ENCODE measurements at places on chromosomes 2 and 18. TPM values are rescaled to one million over a fixed set of nuclear protein-coding genes. Genes with fewer than 3 reads are reported as not detected.
A peak's percentile ranks its signal among the peaks of the same experiment; 100 is the strongest.

Gene MBP
- total RNA-seq: 0.21 TPM

Gene OBSL1
- 45.3 TPM for total RNA-seq

DNA sequence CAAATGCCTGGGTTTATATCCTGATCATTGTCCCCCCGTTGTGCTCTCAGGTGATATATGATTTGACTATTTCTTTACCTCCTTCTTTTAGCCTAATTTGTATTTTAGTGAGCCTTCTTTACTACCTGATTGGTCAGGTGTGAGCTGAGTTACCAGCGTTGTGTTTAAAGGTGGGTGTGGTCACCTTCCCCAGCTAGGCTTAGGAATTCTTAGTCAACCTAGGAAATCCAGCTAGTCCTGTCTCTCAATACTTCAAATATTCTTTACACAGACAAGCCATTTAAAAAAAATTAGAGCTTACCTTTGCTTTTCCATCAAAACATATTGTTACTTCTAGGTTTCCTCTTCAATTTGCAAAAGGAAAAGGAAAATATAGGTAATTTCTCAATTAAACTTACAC, 30.2 kb downstream of the KYNU start:
- DNase-seq: no peak

Gene POTEI
- total RNA-seq: 0.40 TPM

Gene CRYGC
- not detected for total RNA-seq

GRCh38 chr2:233707940-233708644, 4.6 kb upstream of the UGT1A5 start:
- DNase-seq: peak; percentile 46

Gene NHEJ1
- 22.0 TPM for total RNA-seq

DNA sequence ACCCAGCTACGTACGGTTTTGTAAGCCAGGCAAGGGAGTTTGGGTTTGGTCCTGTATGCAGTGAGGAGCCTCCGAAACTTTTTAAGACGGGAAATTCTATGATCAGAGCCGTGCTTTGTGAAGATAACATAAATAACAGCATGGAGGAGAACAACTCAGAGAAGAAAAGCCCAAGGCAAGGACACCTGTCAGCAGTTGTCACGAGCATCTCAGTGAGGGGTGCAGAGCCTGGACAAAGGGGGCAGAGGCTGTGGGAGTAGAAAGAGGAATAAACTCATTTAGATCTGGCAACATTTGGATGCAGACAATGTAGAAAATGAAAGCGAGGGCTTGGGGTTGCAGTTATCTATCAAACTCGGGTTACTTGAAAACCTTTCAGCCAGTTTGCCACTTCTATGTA, 64.5 kb downstream of the CAVIN2 start:
- DNase-seq: no peak

- no peak for DNase-seq
Observed at GRCh38 chr2:168116448-168116847, 130.9 kb downstream of the STK39 start.
